ENCODE measurements at places on chromosomes 2 and 18.

DNA sequence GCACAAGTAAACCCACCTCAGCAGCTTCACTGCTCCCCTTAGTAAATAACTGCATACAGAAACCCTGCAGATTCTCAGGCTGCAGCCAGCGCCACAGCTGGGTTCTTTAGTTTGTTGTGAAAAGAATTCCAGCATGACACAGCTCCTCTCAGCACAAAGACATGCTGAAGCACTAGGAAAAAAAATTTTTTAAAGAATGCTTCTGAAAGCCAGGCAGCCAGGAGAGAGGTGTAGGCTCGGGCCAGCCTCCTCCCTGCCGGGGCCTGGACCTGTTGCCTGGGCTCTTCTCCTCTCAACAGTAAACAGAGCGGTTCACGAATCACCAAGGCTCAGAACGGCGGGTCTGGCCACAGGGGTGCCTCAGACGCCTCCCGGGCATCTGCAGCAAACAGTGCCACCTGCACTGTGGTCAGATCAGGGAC is 95.7 kb upstream of the POU3F3 start:
- no peak for DNase-seq

GRCh38 chr18:37662099-37662498 is 96.5 kb upstream of the CELF4 start:
- DNase-seq = no peak

- DNase-seq = no peak
These were observed 34.9 kb downstream of the DNMT3A start for GRCh38 chr2:25306777-25307368.

- peak; percentile 90 for DNase-seq
These were observed 467 bp downstream of the PUM2 start for GRCh38 chr2:20350041-20350712.

DNA sequence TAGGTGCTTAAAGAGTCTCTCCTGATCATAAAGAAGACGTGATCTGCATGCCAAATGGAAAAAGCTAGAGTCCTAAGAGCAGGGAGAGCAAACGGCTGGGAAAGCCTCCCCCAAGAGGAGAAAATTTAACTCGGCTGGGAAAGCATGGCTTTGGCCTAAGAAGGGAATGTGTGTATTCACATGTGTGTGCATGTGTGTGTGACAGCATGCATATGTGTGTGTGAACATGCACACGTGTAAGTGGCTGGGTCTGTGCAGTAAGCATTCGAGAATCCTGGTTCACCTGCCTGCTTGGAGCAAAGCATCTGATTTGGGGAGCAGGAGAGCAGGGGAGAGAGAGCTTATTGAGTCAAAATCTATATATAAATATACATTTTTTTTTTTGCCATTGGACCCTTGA is 30.1 kb upstream of the BCL11A start:
- DNase-seq = no peak

DNA sequence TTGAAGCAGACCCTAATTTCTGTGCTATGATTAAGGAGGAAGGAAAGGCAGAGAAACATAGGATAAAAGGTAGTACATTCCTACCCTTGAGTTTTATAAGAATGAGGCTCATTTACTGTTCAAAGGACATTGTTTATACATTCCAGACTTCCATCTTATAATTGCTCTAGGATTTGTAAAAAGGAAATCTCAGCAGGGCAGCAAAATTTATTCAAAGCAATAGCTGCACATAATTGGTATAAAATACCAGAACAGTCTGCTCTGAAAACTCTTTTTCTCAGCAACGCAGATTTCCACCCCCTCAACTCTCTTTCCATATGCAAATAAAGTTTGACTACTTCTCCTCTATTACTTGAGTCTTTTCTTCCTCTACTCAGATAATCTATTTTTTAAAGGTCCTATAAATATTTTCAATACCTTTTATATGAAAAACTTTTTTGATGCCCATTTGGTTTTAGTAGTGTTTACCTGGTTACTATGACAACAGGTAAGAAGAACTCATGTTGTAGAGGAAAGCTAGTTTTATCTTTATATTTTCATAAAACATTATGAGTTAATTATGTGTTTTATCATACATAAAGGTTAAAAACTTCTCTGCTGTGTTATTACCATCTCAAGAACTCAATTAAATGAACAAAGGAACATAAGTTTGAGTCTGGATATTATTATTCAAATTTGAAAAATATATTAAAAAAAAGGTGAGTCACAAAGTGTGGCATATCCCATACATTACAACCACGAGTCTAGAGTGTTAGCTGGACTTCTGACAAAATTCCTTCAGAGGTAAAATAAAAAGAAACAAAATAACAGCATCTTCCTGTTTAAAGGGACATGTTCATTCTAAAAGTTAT is 19.9 kb downstream of the RBMS1 start:
- no peak for DNase-seq

DNA sequence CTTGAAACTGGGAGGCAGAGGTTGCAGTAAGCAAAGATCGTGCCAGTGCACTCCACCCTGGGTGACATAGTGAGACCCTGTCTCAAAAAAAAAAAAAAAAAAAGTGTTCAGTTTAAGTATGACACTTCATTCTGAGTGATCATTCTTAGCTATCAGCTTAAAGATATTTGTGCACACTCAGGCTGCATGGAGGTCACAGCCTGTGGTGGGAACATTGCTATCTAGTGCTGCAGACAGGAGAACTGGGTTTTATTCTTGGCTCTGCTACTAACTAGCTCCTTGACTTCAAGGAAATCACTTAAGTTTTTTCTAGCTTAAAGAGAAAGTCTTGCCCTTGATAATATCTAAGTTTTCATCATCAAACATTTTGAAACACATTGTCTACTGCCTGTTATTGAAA is 391.3 kb upstream of the CDH7 start:
- no peak for DNase-seq

Measured in activated CD8-positive, alpha-beta memory T cell treated with anti-CD3 and anti-CD28 coated beads for 24 hours (primary cell).